ENCODE measurements at places on chromosomes 5 and 9. TPM values are rescaled to one million over a fixed set of nuclear protein-coding genes. Genes with fewer than 3 reads are reported as not detected.

Gene KLF4
- 4.9 TPM for total RNA-seq

Gene MBLAC2
- total RNA-seq, result 3.0 TPM

Gene FOXD4L6
- total RNA-seq, result 0.09 TPM

Gene BHMT
- 0.14 TPM for total RNA-seq

Gene ZDHHC11B
- total RNA-seq, result 0.71 TPM

Gene LCP2
- 73.7 TPM for total RNA-seq

DNA sequence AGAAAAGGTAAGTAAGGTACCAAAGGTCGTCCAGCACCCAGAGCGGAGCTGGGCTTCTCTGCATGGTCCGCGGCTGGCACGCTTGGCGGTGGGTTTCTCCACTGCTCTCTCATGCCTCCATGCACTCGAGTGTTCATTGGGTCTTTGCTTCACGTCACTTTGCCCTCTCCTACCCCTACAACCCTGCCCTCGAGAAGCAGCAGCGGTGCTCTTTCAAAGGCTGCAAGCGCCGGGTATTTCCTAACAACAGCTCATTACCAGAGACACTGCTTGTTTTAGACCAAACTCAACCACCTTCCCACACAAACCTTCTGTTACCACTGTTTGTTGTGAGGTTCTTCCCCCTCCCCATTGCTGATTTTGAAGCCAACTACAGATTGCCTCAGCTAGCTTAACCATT, 21.5 kb upstream of the ZBTB34 start:
- H3K27me3 ChIP-seq, result no peaks in the 10 kb centered on the region
- H3K36me3 ChIP-seq, result peaks cover 17% of the 10 kb centered on the region
- DNase-seq, result no peak
- H3K4me1 ChIP-seq, result no peaks in the 10 kb centered on the region
- H3K27ac ChIP-seq, result no peak overlapping the region
- H3K4me3 ChIP-seq, result no peak overlapping the region

DNA sequence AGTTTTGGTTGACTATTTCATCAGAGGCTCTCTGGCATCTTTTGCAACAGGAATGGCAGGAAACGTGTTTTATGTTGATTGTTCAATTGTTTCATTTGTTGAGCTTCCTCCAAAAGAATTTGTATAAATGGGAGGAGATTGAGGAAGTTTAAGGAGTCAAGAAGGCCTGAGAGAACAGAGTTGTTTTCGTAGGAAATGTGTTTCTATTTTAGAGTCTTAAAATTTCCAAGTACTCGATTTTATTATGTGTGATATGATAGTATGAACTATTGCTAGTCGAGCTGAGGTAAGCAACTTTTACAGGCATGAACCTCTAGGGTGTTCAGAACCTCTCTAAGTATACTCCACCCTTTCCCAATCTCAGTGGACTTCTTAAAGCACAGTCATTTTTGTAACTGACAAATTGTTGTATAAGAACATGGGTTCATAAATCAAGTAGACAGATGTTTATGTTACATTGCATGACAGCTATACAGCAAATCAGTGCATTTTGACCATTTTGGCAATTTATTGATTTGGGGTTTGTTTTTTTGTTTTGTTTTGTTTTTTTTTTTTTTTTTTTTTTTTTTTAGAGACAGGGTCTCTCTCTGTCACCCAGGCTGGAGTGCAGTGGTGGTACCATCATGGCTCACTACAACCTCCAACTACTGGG, 47.4 kb downstream of the POLK start:
- DNase-seq, result no peak
- no peaks in the 10 kb centered on the region for H3K4me1 ChIP-seq
- H3K4me3 ChIP-seq, result no peak overlapping the region
- no peak overlapping the region for H3K27ac ChIP-seq
- no peaks in the 10 kb centered on the region for H3K36me3 ChIP-seq

DNA sequence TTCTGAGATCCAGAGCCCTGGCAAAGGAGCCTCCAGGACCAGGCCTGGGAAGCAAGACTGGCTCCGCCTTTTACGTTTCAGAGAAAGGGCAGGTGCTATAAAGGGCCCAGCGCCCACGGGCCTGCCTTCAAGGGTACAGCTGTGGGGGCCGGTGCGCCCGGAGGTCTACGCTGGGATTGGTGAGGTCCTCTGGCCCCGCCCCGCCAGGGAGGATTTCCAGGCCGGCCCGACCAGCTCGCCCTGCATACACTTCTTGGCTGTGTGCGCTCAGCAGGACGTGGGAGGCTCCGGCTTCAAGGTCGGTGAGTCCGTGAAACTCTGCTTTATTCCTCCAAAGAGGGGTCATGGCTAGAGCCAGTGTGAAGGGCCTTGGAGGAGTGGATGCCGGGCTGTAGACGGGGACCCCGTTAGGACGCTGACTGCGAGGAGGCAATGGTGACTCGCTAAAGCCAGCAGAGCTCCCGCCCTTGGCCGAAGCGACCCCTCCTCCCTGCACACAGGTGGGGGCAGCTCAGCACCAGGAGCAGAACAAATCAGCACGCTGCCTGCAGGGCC, at the start of gene CKMT2:
TSS of gene CKMT2 (plus strand) at position 243 of the 555 bp plus-strand sequence. CDS start 17,811 bp downstream, outside the sequence.
- peaks cover 7% of the 10 kb centered on the region for H3K4me1 ChIP-seq
- peaks cover 4% of the 10 kb centered on the region for H3K27me3 ChIP-seq
- H3K36me3 ChIP-seq, result no peaks in the 10 kb centered on the region
- H3K4me3 ChIP-seq, result no peak within 1 kb of the TSS
- DNase-seq, result peak; percentile 23

DNA sequence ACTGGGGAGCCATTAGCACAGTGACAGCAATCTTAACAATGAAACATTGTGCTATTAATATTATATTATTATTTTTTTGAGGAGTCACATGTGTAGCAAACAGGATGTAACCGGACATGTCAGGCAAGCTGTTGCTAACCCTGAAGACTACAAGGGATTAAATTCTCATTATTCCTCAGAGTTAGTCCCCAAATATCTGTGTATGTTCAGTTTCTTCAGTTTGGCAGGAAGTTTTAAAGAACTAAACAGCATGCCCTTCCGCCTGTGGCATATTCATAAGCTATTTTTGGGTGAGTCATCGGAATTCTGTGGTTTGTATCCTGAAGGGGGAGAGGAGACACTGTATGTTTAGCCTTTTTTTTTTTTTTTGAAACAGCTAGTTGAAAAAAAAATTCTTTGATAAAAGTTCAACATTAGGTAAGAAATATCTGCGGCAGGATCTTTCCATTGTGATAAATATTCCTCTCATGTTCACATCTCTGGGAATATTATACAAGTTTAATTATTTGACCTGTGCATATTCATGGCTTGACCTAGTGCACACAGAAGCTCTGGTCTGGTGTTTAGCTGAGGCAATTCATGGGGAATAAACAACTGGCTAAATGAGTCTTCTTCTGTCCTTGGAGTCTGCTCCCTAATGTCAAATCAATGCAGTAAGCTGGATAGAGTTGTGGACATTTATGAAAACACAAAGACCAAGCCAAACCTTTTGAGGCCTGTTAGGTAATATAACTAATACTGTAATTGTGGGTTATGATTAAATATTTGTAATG, 202.7 kb upstream of the CDKN2B start:
- H3K27me3 ChIP-seq, result no peaks in the 10 kb centered on the region
- DNase-seq, result no peak
- no peaks in the 10 kb centered on the region for H3K4me1 ChIP-seq
- no peak overlapping the region for H3K4me3 ChIP-seq
- no peak overlapping the region for H3K27ac ChIP-seq
- H3K36me3 ChIP-seq, result no peaks in the 10 kb centered on the region
